Adrenal gland (tissue), 19 donors: ENCODE measurements at places on chromosomes 13 and 19. TPM values are rescaled to one million over a fixed set of nuclear protein-coding genes. Genes with fewer than 3 reads are reported as not detected.

DNA sequence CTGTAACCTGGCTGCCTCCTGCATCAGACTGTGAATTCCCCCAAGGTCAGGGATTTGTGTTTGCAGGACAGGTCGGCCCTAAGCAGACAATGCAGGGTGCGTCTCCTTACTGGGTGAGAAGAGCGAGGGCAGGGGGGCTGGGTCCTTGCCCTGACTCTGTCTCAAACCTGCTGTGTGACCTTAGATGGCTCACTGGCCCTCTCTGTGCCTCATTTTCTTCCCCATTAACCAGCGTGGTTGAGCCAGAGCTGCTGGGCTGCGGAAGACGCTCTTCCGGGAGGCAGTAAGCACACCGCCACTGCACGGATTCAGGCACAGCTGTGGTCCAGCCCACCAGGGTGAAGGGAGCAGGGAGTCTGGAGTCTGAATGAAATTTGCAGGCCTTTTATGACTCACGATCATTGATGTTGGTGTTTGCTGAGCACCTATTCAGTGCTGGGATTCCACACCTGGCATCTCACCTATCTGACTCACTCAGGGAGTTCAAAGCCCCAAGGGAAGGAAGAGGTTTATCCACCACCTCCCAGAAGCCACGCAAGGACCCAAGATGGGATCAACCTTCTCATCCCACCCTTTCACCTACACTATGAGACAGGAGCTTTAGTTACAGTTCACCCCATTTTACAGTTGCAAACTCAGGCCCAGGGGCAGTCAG is 2.5 kb downstream of the AKT1S1 start:
- H3K27me3 ChIP-seq = no peaks in the 10 kb centered on the region
- H3K4me1 ChIP-seq = peaks cover 27% of the 10 kb centered on the region
- no peak overlapping the region for H3K4me3 ChIP-seq
- peak overlapping the region; percentile 17 for H3K27ac ChIP-seq
- no peaks in the 10 kb centered on the region for H3K36me3 ChIP-seq

GRCh38 chr13:24124789-24125476 is 35.6 kb upstream of the SPATA13 start:
- H3K27me3 ChIP-seq = no peaks in the 10 kb centered on the region
- H3K27ac ChIP-seq = no peak overlapping the region
- no peaks in the 10 kb centered on the region for H3K36me3 ChIP-seq
- H3K4me3 ChIP-seq = no peak overlapping the region
- no peaks in the 10 kb centered on the region for H3K4me1 ChIP-seq

DNA sequence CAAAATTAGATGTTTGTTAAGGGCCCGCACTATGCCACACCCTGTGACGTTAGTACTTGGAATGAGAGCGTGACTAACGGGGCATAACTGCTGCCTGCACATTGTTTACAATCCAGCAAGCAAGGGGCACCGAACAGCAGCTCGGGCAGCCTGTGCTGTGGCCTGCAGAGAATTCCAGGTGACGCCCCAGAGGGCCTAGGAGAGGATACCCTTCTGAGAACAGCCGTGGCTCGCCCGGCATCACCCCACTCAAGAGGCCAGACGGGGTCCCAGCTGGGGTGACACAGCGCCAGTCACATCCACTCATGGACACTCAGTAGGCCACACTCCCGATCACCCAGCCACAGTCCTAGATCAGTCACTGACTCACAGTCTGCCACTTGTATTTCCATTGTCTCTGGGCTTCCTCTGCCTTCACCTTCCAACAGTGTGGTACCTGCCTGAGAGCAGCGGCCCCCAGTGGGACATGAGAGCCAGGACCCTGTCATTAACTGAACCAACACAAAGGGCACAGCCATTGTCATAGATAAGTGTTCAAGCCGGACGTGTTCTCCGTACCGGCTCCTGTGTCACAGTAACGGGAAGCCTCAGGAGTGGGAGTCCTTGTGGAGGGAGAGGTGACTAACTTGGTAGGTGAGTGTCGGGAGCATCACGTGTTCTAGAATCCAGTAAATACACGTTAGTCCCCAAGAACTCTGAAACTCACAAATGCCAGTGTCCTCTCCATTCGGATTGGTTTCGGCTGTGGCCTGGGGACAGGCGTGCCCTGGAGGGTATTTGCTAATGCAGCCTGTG is 7.5 kb downstream of the ZNF331 start:
- H3K27me3 ChIP-seq = no peaks in the 10 kb centered on the region
- H3K27ac ChIP-seq = no peak overlapping the region
- H3K36me3 ChIP-seq = peaks cover 7% of the 10 kb centered on the region
- H3K4me1 ChIP-seq = no peaks in the 10 kb centered on the region
- no peak overlapping the region for H3K4me3 ChIP-seq

DNA sequence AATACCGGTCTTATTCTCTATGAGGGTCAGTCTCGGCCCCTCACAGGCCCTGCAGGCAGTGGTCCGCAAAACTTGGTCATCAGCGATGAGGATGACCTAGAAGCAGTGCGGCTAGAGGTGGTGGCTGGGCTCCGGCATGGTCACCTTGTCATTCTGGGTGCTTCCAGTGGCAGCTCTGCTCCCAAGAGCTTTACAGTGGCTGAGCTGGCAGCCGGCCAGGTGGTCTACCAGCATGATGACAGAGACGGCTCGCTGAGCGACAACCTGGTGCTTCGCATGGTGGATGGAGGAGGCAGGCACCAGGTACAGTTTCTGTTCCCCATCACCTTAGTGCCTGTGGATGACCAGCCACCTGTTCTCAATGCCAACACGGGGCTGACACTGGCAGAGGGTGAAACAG is 1.8 kb downstream of the FREM2 start:
- H3K4me1 ChIP-seq = no peaks in the 10 kb centered on the region
- H3K27ac ChIP-seq = no peak overlapping the region
- peaks cover 38% of the 10 kb centered on the region for H3K27me3 ChIP-seq

- no peak overlapping the region for H3K4me3 ChIP-seq
- H3K4me1 ChIP-seq = peaks cover 14% of the 10 kb centered on the region
- H3K27ac ChIP-seq = no peak overlapping the region
- no peaks in the 10 kb centered on the region for H3K27me3 ChIP-seq
- H3K36me3 ChIP-seq = no peaks in the 10 kb centered on the region
These were observed 23.0 kb downstream of the RRAS start for GRCh38 chr19:49616945-49617344.

- H3K27me3 ChIP-seq = no peaks in the 10 kb centered on the region
- no peak overlapping the region for H3K27ac ChIP-seq
- no peak for DNase-seq
- no peaks in the 10 kb centered on the region for H3K4me1 ChIP-seq
- no peak overlapping the region for H3K4me3 ChIP-seq
These were observed 258.6 kb upstream of the DACH1 start for GRCh38 chr13:72125561-72125960.

GRCh38 chr19:52741951-52742485 is 7.2 kb upstream of the ZNF611 start:
- H3K27ac ChIP-seq = no peak overlapping the region
- DNase-seq = no peak
- H3K36me3 ChIP-seq = no peaks in the 10 kb centered on the region
- no peak overlapping the region for H3K4me3 ChIP-seq
- H3K27me3 ChIP-seq = no peaks in the 10 kb centered on the region

DNA sequence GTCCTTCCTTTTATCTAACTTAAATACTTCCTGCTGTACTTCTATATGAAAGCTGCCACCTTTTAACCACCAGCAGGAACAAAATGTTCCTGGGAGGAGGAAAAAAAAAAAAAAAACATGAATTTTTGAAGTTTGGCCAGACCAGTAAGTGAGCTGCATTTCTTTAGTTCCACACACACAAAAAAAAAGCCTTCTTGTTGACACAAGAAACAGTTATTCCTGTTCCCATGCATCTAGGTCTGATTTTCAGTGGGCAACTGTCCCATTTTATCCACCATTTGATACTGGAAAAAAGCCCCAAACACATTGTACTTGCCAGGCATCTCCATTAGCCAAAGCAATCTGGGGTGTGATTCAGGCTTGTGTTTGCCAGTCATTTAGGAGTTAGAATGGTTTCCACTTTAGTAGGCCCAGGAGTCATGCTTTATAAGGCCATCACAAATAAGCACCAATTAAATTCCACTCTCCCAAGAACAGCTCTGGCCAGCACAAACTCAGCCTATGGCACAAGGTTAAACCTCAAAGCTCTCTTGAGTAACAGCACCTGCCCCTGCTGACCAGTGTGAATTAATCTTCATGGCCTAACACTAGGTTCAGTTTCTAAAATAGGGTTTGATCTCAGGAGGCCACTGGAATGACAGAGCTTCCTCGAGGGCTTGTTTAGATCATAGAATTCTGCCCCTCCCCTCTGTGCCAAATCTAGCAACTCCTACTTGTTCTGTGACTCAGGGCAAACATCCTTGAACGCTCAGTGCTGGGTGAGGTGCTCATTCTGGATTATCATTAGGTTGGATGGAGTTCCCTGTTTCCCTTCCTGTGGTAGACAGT is 67.1 kb downstream of the NUFIP1 start:
- H3K27ac ChIP-seq = peak overlapping the region; percentile 88
- no peaks in the 10 kb centered on the region for H3K36me3 ChIP-seq
- H3K4me3 ChIP-seq = no peak overlapping the region
- DNase-seq = peak; percentile 89
- H3K4me1 ChIP-seq = peaks cover 39% of the 10 kb centered on the region

DNA sequence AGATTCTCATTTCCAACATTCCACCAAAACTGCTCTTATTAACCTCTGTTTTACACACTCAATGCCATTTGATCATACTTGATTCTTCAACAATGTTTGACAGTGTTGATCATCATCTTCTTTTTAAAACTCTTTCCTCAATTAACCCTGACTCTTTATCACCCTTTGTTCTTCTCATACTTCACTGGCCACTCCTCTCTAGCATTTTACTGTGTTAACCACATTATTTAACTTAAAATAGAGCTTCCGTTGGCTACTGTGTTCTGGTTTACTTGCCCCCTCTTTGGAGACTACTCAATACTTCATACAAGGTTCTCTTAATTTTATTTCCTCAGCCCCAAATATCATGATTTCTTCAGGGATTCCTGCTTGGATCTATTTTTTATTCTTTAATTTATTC is 121.1 kb upstream of the SPRY2 start:
- H3K4me1 ChIP-seq = no peaks in the 10 kb centered on the region
- no peaks in the 10 kb centered on the region for H3K36me3 ChIP-seq
- DNase-seq = no peak
- H3K27me3 ChIP-seq = no peaks in the 10 kb centered on the region
- no peak overlapping the region for H3K27ac ChIP-seq

DNA sequence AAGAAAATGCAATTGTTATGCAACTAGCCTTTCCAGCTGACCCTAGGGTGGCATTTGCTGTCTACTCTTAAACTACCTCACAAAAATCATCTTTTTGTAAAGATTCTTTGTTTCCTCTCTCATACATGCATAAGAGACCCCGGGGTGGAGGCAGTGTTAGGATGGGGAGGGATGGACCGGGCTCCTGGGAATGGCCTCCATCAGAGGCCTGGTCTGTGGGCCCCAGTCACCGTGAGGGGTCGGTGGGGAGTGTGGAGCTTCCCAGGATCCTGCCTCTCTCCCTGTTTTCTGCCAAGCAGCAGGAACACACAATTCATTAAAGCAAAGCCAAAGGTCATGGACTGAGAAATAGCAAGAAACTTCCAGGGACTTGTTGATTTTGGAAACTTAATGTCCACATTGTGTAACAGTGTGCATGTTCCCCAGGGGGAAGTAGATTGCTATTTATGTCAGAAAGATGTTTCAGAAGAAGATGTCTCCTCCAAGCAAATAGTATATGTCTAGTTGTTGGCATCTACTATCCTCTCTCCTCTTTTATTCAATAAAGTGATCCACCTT is 241.4 kb downstream of the ENOX1 start:
- H3K4me1 ChIP-seq = peaks cover 4% of the 10 kb centered on the region
- no peak overlapping the region for H3K4me3 ChIP-seq
- no peaks in the 10 kb centered on the region for H3K27me3 ChIP-seq

- no peaks in the 10 kb centered on the region for H3K36me3 ChIP-seq
- no peak for DNase-seq
- H3K27me3 ChIP-seq = no peaks in the 10 kb centered on the region
- H3K4me3 ChIP-seq = peak overlapping the region; percentile 71
- peak overlapping the region; percentile 98 for H3K27ac ChIP-seq
These were observed 941 bp downstream of the DUS3L start for GRCh38 chr19:5789886-5790558.

DNA sequence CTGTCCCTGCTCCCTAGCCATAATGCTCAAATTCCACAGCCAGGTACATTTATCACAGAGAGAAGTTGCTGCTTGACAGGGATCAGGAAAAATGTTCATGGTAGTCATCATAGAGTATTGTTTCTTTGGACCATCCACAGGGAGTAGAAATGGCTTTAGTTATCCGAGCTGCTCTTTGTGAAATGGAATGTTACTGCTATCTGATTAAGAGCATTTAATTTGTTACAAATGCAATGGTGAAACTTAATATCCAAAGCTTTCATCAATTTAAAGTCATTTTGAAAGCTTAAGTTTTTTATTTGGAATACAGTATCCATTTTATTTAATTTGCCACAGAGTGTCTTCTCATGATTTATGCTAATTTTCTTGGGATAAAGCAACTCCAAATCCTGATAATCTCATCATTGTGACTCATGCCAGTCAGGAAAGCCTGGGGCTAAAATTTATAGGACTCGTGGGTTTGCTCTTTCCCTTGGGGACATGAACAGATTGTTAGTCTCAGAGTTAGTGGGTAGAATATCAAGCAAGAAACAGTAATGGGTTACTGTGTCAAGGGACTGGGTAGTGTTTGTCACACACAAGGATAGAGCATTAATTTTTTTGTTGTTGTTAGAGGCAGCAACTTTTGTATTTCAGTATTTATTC is 59.8 kb downstream of the SCEL start:
- no peak overlapping the region for H3K27ac ChIP-seq
- DNase-seq = no peak
- no peaks in the 10 kb centered on the region for H3K36me3 ChIP-seq
- no peak overlapping the region for H3K4me3 ChIP-seq
- no peaks in the 10 kb centered on the region for H3K4me1 ChIP-seq
- no peaks in the 10 kb centered on the region for H3K27me3 ChIP-seq

DNA sequence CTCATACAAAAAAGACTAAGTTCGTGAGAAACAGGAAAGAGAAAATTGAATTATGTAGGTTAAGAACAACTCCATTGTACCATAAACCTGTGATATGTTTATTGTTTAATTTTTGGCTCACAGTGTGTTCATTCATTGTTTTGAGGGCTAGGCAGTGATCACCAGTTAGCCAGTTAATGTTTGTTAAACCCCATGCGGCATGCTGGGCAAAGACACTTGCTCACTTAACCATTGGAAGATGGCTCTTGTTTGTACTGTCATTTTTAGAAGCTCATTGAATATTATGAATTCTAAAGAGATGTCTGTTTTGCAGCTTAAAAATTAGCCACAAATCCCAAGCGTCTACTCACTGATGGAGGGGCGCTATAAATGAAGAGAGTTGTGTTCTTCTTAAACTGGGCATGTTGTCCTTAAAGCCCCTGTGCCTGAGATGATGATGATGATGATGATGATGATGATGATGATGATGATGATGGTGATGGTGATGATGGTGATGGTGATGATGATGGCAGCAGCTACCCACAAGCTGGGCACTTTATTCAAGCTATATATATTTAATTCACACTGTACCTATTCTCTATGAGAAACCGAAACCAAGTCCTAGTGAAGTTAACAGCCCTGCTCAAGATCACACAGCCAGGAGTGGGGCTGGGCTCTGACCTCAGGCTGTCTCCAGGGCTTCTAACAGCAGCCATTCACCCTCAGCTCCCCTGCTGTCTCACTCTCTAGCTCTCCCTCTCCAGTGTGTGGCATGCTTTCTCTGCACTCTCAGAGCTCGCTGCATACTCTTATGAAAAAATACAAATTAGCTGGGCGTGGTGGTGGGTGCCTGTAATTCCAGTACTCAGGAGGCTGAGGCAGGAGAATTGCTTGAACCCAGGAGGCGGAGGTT is 169.1 kb downstream of the SHISA2 start:
- no peak for DNase-seq
- no peak overlapping the region for H3K4me3 ChIP-seq
- H3K36me3 ChIP-seq = no peaks in the 10 kb centered on the region
- H3K27me3 ChIP-seq = no peaks in the 10 kb centered on the region

Gene CKM
- not detected for total RNA-seq

Gene APOC4
- 0.83 TPM for total RNA-seq

Gene MAST1
- total RNA-seq = 1.3 TPM

Gene CACNA1A
- 1.1 TPM for total RNA-seq

Gene SYNGR4
- not detected for total RNA-seq

Gene ATP8A2
- total RNA-seq = 10.7 TPM

Gene STAP2
- total RNA-seq = 37.2 TPM

Gene SLC8A2
- total RNA-seq = not detected
